ENCODE measurements at places on chromosomes 5 and 9. TPM values are rescaled to one million over a fixed set of nuclear protein-coding genes. Genes with fewer than 3 reads are reported as not detected.

The ARHGEF39 gene
- 1.7 TPM for total RNA-seq

The RLN1 gene
- not detected for total RNA-seq

The SEMA5A gene
- total RNA-seq, result 5.6 TPM

The PITX1 gene
- total RNA-seq, result 5.2 TPM

The TAF11L10 gene
- total RNA-seq, result not detected

The RIGI gene
- 8.0 TPM for total RNA-seq

The PCDHGA2 gene
- 4.1 TPM for total RNA-seq
